ENCODE measurements at places on chromosomes 4 and X. TPM values are rescaled to one million over a fixed set of nuclear protein-coding genes. Genes with fewer than 3 reads are reported as not detected.

MAP3K15 gene
- under 0.01 TPM for total RNA-seq

CXCR3 gene
- total RNA-seq: not detected

NKX6-1 gene
- not detected for total RNA-seq

OTC gene
- total RNA-seq: 1.2 TPM

EFNB1 gene
- total RNA-seq: 28.8 TPM

PPP1R2C gene
- not detected for total RNA-seq

RNF150 gene
- total RNA-seq: under 0.01 TPM

MAGEC2 gene
- not detected for total RNA-seq

PNMA5 gene
- total RNA-seq: not detected

QDPR gene
- 10.5 TPM for total RNA-seq

IBSP gene
- total RNA-seq: not detected

SHOX gene
- total RNA-seq: not detected

HS6ST2 gene
- under 0.01 TPM for total RNA-seq

HTN3 gene
- not detected for total RNA-seq

PARM1 gene
- not detected for total RNA-seq

ANTXR2 gene
- total RNA-seq: 21.0 TPM

TMEM31 gene
- total RNA-seq: not detected

DCLK2 gene
- 1.2 TPM for total RNA-seq

BRS3 gene
- total RNA-seq: not detected

KDR gene
- 177 TPM for total RNA-seq

RAB40AL gene
- 0.20 TPM for total RNA-seq

FAM9C gene
- under 0.01 TPM for total RNA-seq

SLC25A6 gene
- 193 TPM for total RNA-seq

WDR17 gene
- under 0.01 TPM for total RNA-seq

UGT8 gene
- total RNA-seq: not detected

CD40LG gene
- not detected for total RNA-seq

ADAM29 gene
- not detected for total RNA-seq

WDFY3 gene
- total RNA-seq: 72.4 TPM

LRP2BP gene
- total RNA-seq: 0.79 TPM

PNMA6A gene
- 1.1 TPM for total RNA-seq

DACH2 gene
- total RNA-seq: not detected

SRPK3 gene
- 0.40 TPM for total RNA-seq

CT47B1 gene
- total RNA-seq: not detected

MAP7D2 gene
- under 0.01 TPM for total RNA-seq

MAGEA2 gene
- total RNA-seq: not detected

CTAG1B gene
- not detected for total RNA-seq

All from lung microvascular endothelial cell (primary cell).